ENCODE measurements at places on chromosomes 5 and 9. TPM values are rescaled to one million over a fixed set of nuclear protein-coding genes. Genes with fewer than 3 reads are reported as not detected.

Gene SVEP1
- total RNA-seq: 23.7 TPM

Gene HTR1A
- total RNA-seq: not detected

Gene IL13
- total RNA-seq: not detected

Gene MZB1
- total RNA-seq: 12.2 TPM

Gene ZNF367
- 2.6 TPM for total RNA-seq

Gene PCDHB13
- total RNA-seq: 6.5 TPM

Gene LHX2
- not detected for total RNA-seq

Gene MEF2C
- 23.7 TPM for total RNA-seq

Gene COL27A1
- 58.0 TPM for total RNA-seq

Gene NUP188
- total RNA-seq: 15.2 TPM

Gene SPINK4
- total RNA-seq: not detected

Gene LRRTM2
- 0.52 TPM for total RNA-seq

Gene OR1Q1
- total RNA-seq: not detected

Measured in body of pancreas (tissue), 4 donors.